Kidney epithelial cell (primary cell): ENCODE measurements at places on chromosomes 16 and 17.
A peak's percentile ranks its signal among the peaks of the same experiment; 100 is the strongest.

DNA sequence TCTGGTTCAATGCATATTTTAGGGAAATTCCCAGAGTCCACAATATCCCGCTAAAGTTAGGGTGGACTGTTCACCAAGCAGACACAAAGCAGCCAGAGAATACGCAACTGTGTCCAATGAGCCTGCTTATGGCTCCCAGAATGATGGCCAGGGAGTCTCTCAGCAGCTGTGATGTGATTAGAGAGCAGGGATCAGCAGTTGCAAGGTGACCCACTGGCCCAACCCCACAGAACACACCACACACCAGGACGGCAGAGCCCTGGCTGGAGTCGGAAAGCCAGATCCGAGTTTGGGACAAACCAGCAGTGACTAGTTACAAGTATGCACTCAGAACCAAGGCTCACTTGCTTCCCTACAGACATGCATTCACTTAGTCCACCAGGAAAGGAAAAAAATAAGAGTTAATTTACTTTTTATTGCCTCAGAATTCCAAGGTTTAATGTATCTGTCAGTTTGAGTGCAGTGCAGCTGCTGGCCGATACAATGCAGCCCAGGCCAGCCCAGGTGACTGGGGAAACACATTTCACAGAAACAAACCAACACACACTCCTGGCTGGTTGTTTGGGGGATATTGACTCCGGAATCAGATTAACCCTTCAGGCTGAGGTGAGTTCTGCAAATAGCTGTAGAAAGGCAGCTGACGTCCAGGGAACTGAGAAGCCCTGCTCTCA lies 121.7 kb downstream of the HIC1 start:
- no peak for DNase-seq

- DNase-seq: no peak
Measured at GRCh38 chr16:69386596-69386995, 789 bp upstream of the TERF2 start.

DNA sequence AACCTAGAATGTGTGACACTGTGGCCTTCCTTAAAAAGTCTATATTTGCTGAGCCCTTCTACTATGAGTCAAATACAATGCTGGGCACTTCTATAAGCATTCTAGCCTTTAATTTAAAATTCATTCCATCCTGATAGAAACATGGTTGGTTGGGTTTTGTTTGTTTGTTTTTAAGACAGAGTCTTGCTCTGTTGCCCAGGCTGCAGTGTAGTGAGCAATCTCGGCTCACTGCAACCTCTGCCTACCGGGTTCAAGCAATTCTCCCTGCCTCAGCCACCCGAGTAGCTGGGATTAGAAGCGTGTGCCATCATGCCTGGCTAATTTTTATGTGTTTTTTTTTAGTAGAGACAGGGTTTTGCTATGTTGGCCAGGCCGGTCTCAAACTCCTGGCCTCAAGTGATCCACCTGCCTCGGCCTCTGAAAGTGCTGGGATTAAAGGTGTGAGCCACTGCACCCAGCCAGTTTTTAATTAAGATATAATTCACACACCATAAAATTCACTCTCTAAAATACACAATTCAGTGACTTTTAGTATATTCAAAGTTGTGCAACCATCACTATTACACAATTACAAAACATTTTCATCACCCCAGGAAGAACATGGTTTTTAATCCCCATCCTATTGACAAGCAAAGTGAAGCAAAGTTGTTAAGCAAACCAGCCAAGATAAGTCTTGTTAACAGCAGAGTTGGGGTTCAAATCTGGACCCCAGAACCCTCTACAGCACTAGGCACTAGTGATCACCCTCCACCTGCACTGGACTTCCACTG lies 42.8 kb downstream of the CMTM4 start:
- DNase-seq: no peak

DNA sequence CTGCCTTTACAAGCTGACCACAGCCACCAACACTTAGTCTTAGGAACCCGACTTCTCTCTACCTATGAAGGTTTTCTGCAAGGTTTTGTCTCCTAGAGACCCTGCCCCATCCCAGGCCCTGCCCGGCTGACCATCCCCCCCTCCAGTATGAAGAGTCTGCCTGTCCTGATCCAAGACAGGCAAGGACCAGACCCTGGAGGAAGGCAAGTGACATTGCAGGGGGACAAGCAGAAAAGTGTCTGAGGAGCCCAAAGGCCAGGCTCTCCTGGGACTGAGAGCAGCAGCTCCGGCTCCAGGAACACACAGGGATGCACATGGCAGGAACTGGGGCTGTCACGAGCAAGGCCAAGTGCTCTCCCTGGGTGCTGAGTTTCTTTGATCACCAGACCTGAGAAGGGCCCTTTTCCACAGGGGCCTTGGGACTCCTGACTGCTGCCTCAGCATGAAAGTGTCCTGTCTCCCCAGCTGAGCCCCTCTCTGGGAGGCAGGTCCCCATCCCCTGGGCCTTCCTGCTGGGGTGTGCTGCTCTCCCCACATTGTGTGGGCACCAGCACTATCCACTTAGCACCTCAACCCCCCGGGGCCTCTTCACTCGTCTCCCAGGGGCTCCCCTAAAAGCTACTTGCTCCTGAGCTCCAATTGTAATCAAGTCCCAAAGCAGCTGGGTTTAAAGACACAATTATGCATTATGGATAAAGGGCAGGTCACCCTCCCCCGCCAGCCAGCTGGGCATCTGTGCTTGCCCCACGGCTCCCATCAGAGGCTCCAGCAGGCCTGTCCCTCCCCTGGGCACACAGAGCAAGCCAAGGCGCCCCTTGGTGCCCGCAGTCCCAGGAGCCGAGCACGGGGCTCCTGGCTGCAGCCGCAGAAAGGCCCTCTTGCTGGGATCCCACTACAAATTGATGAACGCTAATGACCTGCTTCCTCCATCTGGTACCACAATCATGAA lies 11.6 kb upstream of the CACNG4 start:
- no peak for DNase-seq

- no peak for DNase-seq
Measured at GRCh38 chr16:2151188-2152091, 3.0 kb downstream of the RAB26 start.

- DNase-seq: no peak
Measured at GRCh38 chr17:76955191-76955590, 87.0 kb downstream of the MGAT5B start.

- DNase-seq: no peak
Measured at GRCh38 chr16:76343769-76344168, 66.6 kb downstream of the CNTNAP4 start.

DNA sequence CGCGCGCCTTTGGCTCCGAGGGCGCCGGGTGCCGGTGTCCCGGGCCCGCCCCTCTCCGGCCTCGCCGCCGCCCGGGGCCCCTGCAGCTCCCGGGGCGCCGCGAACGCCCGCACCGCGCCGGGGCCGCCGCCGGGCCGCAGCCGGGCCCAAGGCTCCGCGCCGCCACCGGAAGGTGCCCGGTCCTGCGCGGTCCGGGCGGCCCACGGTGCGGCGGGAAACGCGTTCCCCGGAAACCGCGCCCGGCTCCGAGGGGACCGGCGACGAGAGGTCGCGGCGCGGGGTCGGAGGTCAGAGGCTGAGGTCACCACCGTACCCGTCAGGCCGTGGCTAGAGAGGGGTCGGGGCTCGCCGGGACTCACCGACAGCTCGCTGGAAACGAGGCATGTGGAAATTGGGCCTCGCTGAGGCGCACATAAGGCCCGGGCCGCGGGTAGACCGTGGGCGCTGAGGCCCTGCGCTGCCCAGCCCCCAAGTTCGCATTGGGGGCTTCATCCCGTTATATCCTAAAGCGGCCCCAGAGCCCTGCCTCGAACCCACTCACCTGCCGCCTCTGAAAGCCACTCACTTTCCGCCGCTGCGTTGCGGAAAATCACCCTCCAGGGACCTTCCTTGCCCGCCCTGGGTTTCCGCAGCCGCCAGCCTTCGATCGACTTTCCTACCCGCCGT lies at the start of gene DUS1L:
TSS of gene DUS1L (minus strand) at position 167 of the 666 bp plus-strand sequence. CDS start 745 bp downstream, outside the sequence.
- DNase-seq: no peak

- DNase-seq: no peak
Measured at GRCh38 chr17:16293931-16294330, 59.3 kb downstream of the CENPV start.

- DNase-seq: peak; percentile 74
Measured at GRCh38 chr17:6523330-6523729, 33.0 kb downstream of the PITPNM3 start.

DNA sequence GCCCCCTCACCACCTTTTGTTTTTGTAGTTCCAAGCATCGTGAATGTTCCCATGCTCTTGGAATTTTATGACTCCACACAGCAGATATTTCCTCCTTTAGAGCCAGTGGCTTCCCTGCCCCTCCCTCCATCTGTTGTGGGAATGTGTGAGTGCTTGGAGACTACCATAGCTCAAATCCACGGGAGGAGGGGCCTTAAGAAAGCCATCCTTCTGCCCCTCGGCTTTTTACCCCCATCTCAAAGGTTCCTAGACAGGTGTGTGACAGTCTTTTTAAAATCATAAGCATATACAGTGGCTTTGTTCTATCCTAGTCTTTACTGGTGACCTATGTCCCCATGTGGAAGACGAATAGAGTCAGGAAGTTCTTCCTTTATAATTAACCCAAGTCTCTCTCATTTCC lies 47.2 kb downstream of the YPEL2 start:
- peak; percentile 71 for DNase-seq

GRCh38 chr17:81518785-81519283 lies 6.2 kb upstream of the ACTG1 start:
- no peak for DNase-seq

DNA sequence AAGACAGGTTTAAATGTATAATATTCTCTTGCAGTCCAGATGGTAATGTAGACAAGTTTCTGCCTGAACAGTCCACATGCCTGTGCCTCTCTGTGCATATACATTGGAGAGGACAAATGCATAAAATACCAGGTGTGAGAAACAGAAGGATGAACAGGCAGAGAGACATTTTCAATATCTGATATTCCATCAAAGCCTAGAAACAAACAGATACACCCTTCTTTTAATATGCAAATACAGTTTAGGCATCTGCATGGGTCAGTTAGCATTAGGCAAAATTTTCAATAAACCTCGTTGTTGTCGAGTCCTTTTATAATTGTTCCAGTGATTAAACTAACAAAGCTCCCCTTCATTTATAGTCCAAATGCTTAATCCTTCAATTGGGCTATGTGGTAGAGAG lies 897 bp downstream of the OMG start:
- DNase-seq: no peak

DNA sequence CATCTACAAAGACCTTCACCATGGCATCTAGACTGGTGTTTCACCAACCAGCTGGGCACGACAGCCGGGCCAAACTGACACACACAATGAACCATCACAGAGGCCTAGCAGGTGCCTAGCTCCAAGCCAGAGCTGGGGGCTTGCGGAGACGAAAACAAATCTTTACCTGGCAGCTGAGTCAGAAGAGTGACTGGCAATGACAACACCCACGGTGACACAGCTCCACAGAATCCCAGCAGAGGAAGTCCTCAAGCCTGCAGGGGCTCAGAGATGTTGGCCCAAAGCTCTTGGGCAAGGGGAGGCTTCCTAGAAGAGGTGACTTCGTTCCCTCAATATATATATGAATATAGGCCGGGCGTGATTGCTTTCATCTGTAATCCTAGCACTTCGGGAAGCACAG lies 5.1 kb downstream of the MMP25 start:
- DNase-seq: no peak

- no peak for DNase-seq
Measured at GRCh38 chr16:14106961-14107360, 35.8 kb downstream of the MRTFB start.

GRCh38 chr16:15961571-15962090 lies 12.2 kb downstream of the ABCC1 start:
- no peak for DNase-seq

GRCh38 chr17:35170968-35171771 lies 23.0 kb downstream of the SLC35G3 start:
- no peak for DNase-seq

DNA sequence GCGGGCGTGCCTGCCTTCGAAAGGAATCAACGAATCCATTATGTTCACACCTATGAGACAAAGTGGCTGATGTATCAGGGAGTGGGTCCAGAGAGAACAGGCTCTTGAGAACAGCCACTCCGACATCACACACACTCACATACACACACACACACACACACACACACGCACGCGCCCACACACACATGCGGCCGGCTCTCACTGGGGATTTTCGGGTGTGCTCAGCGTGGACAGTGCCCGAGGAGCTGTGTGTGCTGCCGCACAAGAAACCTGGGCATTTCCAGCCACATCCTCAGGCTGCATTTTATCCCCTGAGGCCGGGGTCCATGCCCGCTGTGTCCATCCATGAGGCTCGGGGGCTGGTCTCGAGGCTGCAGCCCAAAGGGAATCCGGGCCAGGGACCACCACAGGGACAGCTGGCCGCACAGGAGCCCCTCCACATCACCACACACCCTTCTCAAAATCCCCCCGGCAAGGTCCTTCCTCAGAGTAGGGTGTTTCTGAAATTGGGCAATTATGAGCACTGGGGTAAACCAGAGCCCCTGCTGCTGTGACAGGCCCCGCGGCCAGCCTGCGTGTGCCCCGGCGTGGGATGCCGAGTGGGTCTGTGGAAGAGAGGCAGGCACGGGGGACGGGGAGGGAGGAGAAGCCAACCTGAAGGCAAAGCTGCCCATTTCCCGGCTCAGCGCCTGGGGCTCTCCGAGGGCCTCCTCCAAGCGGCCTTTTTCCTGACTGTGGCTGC lies 24.8 kb downstream of the MRM3 start:
- DNase-seq: no peak

GRCh38 chr16:74601126-74601871 lies 5.6 kb downstream of the GLG1 start:
- no peak for DNase-seq

- DNase-seq: no peak
Measured at GRCh38 chr17:17001076-17001777, 29.3 kb upstream of the TNFRSF13B start.

DNA sequence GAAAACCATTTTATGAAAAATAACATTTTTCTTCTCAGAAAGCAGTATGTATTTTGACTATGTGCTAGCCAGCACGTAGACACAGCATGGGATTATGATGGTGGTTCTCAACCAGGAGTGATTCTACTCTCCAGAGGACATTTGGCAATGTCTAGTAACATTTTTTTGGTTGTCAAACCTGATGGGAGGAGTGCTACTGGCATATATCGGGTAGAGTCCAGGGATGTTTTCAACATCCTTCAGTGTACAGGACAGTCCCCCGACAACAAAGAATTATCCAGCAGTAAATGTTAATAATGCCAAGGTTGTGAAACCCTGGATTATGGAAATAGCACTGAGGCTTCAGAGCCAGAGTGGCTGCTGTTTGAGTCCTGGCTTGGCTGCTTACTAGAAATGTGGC lies 27.7 kb downstream of the AP2B1 start:
- no peak for DNase-seq

- DNase-seq: peak; percentile 39
Measured at GRCh38 chr16:47311738-47312505, 148.9 kb downstream of the ITFG1 start.

- DNase-seq: peak; percentile 95
Measured at GRCh38 chr17:44235583-44235936, 16.1 kb upstream of the UBTF start.

DNA sequence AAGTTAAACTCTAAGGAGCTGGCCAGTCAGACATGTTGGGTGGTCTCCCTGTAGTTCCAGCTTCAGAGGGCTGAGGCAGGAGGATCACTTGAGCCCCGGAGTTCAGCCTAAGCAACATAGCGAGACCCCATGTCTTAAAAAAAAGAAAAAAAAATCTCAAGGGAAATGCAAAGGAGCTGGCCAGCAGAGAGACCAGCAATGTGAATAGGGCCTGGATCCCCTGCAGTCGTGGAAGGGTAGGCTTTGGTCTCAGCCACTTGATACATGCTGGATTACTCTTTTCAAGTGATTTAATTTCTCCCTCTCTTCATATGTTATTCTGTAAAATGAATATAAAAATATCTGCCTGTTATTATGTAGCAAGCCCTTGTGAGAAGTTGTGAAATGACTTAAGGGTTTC lies 207.7 kb downstream of the SPECC1 start:
- DNase-seq: no peak
